Right ventricle myocardium inferior (tissue), 1 donor: ENCODE measurements at places on chromosomes 12 and 14. TPM values are rescaled to one million over a fixed set of nuclear protein-coding genes. Genes with fewer than 3 reads are reported as not detected.

DNA sequence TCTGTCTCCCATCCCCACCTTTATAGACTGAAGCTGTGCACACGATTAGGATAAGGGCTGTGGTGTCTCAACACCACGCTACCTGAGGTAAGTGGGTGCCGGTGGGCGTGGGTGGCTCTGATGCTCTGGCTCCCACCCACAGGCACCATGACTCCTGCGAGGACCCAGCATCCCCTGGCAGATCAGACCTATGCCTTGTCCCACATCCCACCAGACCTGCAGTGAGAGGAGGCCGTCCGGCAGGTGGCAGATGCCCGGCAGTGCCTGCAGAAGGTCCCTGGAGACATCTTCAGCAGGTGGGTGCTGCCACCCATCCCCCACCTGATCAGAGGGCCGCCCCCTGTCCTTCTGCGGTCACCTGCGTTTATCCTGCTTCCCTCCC lies 104.4 kb upstream of the PRB2 start:
- DNase-seq, result no peak

DNA sequence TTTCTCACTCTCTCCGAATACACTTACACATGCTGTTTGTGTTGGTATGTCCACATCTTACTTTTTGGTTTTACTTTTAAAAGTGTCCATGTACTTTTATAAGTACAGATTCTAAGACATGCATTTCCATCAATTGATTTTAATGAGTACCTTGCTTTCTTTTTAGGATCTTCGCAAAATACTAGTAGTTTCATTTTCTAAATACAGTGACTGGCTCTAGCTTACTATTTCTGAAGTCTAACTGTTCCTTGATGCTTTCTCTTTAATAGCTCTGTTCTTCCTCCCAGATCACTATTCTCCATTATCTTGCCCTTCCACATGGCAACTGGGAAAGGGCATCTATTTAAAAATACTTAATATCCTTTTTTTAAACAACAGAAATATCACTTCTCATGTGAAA lies 164.1 kb downstream of the KITLG start:
- DNase-seq, result no peak

DNA sequence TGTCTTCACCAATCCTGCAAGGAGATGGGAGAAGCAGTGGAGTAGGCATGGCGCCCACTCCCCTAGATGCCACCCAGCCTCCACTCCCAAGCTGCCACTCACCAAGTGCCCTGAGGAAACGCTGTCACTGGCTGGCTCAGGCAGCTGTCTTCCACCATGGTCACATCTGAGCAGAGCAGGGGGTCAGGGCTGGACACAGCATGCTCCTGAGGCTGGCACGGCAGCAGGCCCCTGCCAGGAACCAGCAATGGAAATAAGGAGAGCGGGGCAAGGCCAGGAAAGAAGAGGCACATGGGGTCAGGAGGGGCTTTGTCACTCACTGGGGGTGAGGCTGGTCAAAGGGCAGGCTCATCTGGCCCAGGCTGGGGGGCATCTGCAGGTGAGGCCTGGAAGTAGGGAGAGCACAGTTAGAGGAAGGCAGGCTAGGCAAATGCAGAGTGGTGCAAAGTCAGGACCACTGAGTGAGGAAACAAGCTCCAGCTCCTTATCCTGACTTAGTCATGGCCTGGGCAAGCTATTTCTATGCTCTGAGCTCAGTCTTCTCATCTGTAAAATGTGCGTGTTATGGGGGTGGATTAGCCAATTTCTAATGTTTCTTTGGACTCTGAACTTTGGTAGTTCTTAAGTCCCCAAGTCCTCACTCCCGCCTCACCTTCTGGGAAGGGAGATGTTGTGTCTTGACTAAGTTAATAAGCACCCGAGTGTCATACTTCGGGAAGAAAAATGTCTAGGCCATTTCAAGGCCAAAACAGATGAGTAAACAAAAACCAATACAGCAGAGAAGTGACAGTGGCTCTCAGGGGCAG lies 8.0 kb downstream of the NAB2 start:
- DNase-seq, result no peak

DNA sequence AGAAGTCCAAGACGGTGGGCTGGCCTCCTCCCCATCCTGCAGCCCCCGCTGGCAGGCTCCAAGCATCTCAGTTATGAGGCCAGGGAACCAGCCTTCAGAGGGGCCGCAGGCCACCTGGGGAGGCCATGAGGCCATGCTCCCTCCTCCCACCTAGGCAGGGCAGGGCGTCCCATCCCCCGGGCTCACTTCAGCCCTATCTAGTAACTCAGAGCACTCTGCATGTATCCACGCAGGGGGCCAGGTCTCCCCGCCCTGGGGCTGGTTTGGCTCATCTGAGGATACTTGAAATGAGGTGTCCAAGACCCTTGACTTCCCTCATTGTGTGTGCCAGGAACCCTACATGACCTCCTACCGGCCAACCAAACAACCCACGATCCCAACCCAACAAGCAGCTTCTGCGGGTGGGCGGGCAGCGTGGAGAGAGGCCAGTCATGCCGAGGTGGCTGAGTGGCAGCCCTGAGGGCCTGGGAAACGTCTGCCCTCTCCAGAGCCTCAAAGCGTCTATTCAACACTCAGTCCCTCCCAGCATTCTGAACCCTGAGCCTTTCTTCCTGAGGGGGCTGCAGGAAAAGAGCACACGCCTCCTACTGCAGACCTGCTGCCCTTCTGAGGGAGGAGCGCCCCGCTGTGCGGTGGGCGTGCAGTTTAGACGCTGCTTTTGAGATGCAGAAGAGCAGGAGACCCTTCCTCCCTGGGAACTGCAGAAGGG lies 16.8 kb downstream of the ISCA2 start:
- no peak for DNase-seq

GRCh38 chr12:80509781-80510556 lies 65.9 kb downstream of the PTPRQ start:
- no peak for DNase-seq

GRCh38 chr14:74350211-74350927 lies 2.1 kb downstream of the VRTN start:
- no peak for DNase-seq

GRCh38 chr12:57148469-57149244 lies 1.2 kb upstream of the LRP1-AS start:
- peak; percentile 83 for DNase-seq

DNA sequence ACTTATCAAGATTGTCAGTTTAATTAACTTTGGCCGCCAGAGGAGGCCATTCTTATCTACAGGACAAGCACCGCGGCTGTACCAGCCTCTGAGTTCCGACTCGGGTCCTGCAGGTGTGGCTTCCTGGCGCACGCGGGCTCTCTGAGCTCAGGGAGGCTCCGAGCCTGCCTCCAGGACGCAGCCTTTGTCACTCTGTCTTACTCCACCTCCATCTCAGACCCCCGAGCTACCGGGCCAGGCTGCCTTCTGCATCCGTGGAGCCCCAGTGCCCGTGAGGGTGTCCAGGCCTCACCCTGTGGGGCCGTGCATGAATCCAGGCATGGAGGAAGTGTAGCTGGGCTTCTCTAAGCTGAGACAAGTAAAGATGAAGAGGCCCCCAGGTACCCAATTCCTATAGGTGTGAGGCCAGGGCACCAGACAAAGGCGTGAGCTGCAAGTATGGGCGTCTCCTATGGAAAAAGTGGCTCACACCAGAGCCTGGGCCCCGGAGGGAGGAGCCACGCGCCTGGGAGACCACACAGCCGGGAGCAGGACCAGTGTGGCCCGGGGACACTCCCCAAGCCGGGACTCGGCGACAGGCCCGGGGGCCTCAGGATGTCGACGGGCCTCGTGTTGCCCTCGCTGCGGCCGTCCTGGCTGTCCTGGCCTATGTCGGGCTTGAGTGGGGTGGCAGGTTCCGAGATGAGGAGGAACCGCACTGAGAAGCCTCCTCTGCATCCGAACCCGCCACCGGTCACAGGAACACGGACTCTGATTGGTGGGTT lies 42.8 kb downstream of the NOC4L start:
- DNase-seq, result peak; percentile 28

DNA sequence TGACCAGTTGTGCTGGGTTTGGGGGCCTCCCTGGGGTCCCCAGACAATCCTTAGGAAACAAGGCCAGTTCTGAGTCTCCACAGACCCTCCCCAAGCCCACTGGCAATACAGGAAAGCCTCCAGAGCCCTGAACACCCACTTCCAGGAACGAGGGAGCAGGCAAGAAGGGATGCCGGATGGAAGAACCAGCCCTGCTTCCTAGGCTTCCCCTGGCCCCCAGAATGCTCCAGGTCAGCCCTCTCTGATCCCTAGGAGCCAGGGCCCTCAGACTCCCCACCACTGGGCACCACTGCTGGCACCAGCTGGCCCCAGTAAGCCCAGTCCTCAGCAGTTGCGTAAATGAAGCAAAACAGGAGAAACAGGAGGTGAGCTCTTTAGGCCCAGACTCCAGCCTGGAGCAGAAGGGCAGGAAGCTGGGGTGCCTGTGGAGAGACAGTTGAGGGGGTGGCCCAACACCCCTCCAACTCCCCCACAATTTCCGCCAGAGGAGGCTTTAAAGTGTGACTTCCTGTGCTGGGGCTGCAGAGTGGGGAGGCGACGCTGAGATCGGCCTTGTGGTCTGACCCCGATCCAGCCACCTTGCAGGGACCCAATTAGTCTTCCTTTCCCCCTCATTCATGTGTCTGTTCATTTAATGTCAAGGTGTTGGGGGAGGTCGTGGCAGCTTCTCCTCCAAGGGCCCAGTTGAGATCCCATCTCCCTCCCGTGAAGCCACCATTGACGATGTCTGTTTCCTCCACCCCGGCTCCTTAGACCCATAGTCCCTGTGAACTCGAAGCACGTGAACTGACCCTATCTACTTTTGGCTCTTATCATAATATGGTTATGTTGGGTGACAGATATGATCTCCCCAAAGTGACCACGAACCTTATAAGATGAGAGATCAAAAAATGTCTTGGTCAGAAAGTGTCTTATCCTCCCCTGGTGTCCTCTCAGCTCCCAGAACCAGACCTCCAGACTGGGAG lies 4.7 kb downstream of the TNFRSF1A start:
- DNase-seq, result peak; percentile 61

DNA sequence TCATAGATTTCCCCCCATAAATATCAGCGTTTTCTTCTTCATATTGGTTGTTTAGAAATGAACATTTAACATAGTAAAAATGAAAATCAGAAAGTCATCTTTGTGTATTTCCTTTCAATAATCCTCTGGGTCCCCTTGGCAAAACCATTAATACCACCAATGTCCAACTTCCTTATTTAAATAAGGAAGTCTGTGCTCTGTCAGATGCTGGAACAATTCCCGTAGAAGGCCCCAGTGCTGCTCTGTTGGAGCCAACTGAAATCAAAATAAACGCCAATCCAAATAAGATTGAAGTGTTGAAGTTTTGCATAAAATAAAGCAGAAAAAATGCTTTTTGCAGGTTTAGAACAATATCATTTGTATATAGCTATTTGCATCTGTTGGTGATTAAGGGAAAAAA lies 93.1 kb downstream of the PPM1H start:
- DNase-seq, result no peak

- DNase-seq, result no peak
These were observed 190.8 kb upstream of the PARP11 start for GRCh38 chr12:4064008-4064407.

DNA sequence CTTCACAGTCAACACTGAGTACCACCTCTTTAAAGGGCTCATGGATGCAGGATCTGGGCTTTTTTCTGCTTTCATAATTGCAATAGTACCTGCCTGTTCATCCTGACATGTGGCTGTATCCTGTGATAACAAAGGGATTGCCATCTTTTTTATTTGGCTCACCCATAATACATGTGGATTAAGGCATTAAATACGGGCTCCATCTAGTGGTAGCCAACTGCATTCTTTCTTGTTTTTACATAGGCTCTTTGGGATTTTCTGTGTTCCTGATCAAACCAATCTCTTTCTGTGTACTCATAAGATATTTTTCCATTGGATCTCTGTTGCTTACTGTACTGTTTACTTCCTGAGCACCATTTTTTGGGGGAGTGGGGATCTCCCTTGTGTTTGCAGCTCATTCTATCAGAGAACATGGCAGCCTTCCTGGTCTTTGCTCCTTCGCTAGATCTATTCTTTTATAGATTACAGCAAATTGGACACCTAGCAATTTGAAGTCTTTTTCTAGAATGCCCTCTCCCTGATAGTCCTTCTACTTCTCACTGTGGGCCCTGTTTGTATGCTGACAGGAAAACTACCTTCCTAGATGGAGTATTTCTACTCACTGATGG lies 723.4 kb upstream of the MDGA2 start:
- DNase-seq, result no peak

- DNase-seq, result no peak
These were observed 7.8 kb upstream of the TBX3 start for GRCh38 chr12:114691763-114692185.

EMP1 gene
- total RNA-seq, result 129 TPM

RASAL1 gene
- not detected for total RNA-seq

LHX5 gene
- total RNA-seq, result not detected

WSCD2 gene
- 0.73 TPM for total RNA-seq
